ENCODE measurements at places on chromosomes 7 and 10.

- DNase-seq: no peak
Observed at GRCh38 chr10:34729619-34730018, 85.5 kb downstream of the PARD3 start.

GRCh38 chr10:31401287-31401686 lies 82.3 kb downstream of the ZEB1 start:
- no peak for DNase-seq

GRCh38 chr10:73131913-73132686 lies 21.8 kb downstream of the NUDT13 start:
- DNase-seq: no peak

- DNase-seq: peak; percentile 80
Observed at GRCh38 chr7:128459394-128459878, 3.8 kb downstream of the HILPDA start.

- DNase-seq: no peak
Observed at GRCh38 chr7:155324012-155324917, 26.6 kb downstream of the INSIG1 start.

- DNase-seq: peak; percentile 9
Observed at GRCh38 chr7:42770114-42770513, 141.8 kb downstream of the C7orf25 start.
